ENCODE measurements at places on chromosomes 11 and 22.

- DNase-seq = no peak
Measured at GRCh38 chr22:29473001-29473400, 7.0 kb upstream of the NEFH start.

GRCh38 chr11:100095809-100096208, 591.3 kb upstream of the ARHGAP42 start:
- no peak for DNase-seq

- no peak for DNase-seq
Measured at GRCh38 chr11:11477695-11478420, 124.8 kb upstream of the CSNK2A3 start.

- DNase-seq = no peak
Measured at GRCh38 chr11:3879967-3880542, 24.6 kb downstream of the STIM1 start.

GRCh38 chr11:128660947-128661346, 32.9 kb upstream of the FLI1 start:
- DNase-seq = no peak

DNA sequence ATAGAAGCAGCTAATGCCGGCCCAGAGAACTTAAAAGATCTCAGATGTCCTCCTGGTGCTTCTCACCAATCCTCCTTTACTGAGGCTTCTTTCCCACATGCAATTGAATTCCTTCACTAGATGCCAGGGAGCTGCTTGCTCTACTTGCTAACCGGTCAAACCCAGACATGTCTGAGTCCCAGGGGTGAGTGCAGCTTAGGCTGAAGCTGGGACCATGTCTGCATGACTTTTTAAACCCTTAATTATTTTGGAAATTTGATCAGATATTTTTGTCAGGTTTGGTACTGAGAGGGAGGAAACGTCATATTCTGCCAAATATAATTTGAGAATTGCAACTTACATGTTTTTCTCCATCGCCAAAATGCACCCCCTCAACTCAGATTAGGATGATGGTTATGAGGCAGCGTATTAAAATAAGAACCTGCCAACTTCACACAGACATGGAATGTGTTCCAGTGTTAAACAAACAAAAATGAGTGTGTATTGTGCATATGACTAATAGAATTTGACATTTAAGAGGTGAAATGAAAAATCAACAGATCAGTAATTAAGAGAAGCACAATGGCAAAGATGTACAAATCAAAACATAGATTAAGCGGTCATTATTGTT, 529.5 kb downstream of the ETS1 start:
- no peak for DNase-seq

GRCh38 chr11:115709297-115709696, 205.1 kb upstream of the CADM1 start:
- DNase-seq = no peak

GRCh38 chr11:12174477-12175143, 64.2 kb downstream of the MICAL2 start:
- DNase-seq = no peak

- DNase-seq = no peak
Measured at GRCh38 chr11:2306877-2307500, 5.2 kb downstream of the TSPAN32 start.

- no peak for DNase-seq
Measured at GRCh38 chr22:46620588-46621242, 529 bp downstream of the GRAMD4 start.

DNA sequence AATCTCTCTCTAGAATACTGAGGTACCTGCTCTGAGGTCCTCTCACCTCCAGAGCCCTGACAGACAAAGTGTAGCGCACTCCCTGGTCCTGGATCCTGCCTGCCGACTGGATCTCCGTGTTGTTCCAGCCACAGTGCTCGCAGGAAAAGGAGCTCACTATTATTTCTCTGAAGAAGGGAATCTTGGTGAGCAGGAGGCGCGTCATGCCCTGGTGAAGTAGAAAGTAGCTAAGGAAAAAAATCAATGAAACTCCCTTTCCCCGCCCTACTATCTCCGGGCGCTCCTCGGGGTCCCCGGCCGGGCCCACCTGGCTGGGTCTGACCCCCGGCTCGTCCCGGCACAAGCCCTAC, 412 bp downstream of the ZPR1 start:
- DNase-seq = no peak

DNA sequence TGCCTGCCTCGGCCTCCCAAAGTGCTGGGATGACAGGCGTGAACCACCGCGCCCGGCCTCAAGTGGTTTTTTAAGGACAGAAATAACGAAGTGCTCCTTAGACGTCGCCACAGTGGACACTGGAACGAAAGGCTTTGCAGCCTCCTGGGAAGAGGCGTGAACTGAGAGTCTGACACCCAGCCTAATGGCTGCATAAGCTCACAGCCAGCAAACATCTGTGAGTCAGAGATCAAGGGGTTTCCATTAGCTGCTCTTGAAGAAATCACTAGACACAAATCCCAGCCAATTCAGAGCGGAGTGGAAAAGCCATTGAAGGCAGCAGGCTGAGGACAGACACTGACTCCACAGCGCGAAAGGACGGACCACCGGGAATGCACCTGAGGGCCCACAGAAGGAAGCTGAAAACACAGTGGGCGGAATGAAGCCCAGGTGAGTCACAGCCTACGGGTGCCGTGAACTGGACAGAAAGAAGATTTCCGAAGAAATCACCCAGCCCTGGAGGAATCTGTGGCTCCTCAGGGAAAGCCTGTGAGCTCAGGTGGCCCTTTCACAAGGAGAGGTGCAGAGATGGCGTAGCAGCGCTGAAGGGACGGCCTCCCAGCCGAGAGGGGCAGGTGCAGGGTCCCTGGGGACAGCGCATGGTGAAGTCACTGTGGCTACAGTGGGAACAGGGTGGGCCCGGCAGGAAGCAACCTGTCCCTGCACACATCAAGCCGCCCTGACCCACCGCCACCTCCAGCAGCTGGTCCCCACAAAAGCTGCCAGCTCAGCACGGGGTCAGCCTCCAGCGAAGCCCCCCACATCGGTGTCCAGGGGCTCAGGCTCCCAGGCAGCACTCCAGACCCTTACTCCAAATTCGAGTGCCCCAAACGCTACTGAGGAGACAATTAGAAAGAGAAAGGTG, 11.6 kb downstream of the LMNTD2 start:
- no peak for DNase-seq

GRCh38 chr22:42688241-42689211, 32.1 kb downstream of the A4GALT start:
- no peak for DNase-seq

DNA sequence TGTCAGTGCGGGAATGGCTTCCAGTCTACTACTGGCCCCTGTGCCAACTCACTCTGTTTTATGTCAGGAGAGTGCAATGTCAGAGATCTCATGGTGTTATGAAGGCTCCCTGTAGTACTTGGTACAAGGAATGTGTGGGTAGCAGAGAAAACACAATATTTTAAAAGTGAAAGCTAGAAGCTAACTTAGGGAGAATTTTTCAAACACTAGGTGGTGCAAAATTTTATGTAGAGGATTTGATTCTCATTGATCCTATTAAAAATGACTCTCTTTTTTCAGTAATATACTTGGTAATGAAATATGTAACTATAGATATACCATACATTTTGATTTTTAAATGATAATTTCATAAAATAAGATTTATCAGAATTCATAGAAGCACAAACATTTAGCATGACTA, 134.7 kb downstream of the JRKL start:
- no peak for DNase-seq

DNA sequence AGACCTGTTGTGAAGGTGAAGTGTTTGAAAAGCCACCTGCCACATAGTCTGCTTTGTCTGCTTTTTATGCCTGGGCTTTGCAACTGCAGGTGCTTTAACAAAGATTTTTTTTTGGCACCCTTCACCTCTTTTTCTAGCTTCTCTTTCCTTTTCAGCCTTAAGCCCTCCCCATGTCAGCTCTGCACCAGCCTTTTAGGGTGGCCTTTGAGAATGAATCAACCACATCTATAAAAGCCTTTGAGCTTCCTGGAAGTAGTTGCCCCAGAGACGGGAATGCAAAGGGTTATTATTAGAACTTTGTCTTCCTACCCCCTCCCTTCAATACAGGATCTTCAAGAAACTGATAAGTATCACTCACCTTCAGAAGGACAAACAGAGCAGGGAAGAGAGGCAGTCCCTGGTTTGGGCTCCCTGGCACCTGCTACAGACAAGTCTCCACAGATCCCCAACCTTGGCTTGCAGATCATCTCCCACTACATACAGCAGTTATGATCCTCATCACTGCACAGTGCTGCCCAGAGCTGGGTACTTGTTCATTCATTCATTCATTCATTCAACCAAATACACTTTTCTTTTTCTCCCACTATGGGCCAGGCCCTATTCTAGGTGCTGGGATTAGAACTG, 8.0 kb downstream of the PVALB start:
- no peak for DNase-seq

- DNase-seq = no peak
Measured at GRCh38 chr11:46554213-46555147, 39.3 kb downstream of the AMBRA1 start.

DNA sequence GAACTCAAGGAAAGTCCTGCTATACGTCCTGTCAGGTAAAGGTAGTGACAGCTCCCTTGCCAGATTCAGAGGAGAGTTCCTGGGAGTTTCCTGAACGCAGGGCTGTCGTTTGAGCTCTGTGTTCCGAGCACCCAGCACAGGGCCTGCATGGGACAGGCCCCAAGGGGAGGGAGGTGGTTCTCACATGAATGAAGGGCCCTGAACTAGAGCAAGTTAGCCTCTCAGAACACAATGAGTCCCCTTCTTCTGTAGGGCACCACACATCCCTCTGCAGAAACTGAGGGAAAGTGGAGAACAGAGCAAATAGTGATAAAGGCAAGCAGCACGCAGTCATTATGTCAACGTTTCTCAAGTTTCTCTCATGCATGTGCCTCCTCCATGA, 35.3 kb downstream of the NEU3 start:
- no peak for DNase-seq

GRCh38 chr11:22491555-22492225, 133.9 kb downstream of the FANCF start:
- no peak for DNase-seq

DNA sequence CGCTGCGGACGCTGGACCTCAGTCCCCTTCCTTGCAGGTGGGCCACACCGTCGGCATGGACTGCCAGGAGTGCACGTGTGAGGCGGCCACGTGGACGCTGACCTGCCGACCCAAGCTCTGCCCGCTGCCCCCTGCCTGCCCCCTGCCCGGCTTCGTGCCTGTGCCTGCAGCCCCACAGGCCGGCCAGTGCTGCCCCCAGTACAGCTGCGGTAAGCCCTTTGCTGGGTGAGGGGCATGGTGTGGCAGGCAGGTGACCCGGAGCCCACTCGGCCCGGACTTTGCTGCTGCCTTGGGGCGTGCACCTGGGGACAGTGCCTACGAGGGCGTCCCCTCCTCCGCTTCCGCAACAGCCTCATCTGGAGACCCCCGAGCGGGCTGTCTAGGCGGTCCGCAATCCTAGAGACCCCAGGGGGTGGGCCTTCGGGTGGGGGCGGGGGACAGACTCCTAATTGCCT, 25.4 kb upstream of the MUC5B start:
- no peak for DNase-seq

DNA sequence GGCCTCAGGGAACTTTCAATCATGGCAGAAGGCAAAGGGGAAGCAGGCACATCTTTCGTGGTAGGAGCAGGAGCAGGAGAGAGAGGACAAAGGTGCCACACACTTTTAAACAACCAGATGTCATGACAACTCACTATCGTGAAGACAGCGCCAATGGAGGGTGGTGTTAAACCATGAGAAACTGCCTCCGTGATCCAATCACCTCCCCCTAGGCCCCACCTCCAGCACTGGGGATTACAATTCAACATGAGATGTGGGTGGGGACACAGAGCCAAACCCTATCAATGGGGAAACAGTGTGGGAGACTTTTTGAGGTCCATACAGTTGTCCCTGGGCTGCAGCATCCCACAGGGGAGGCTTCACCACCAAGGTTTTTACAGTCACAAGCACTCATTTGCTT, 41.9 kb upstream of the CFAP300 start:
- no peak for DNase-seq

DNA sequence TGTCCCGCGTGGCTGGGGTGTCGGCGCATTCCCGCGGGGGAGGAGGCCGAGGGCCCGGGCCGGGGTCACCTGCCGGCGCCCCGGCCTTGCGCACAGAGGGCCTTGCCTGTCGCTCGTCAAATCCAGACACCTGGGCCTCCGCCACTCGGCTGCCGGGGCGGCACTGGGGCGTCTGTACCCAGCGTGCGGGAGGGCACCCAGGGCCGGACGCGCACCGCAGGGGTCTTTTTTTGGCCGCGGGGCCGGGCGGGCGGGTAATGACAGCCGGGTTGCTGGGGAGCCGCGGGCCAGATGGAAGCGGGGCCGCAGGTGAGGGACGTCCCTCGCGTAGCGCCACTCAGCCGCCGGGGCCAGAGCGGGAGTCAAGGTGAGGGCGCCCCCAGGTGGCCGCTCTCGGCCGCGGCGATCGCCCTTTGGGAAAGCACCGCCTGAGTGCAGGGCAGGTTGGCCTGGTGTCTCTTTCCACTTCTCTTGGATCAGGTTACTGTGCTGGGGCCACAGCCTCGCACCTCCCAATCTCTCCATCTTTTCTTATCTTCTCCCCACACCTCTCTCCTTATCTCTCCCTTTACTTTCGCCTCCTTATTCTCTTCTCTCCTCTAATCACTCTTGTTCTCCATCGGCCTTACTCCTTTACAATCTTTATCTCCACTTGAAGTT, 3.5 kb downstream of the PHLDB1 start:
- DNase-seq = peak; percentile 44

GRCh38 chr11:131074573-131074972, 158.3 kb upstream of the SNX19 start:
- no peak for DNase-seq

DNA sequence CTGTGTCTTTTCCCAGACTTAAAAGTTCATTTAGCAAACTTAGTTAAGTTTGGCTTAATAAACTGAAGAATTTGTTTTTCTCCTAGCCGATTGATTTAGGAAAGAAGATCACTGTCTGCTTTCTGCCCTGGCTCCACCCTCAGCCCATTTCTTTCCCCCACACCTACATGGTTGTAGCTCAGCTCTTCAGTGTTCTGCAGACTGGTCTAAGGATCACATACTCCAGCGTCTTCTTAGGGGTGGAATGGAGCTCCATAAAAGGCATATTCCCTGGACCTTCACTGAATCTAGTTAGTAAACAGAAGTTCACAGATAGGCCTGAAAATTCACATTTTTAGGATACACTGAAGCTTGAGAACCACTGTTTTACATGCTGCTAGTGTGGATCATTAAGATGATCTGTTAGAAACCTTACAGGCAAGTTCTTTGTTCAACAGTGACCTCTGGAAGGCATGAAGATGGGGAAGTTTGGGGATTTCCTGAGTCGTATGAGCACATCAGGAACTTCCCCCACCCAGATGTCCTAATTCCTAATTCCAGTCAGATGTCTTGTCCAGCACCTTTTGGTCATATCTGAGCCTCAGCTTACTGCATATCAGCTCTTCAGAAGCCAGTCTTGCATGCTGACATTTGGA, 16.8 kb downstream of the PIWIL4 start:
- DNase-seq = no peak

GRCh38 chr11:39239553-39239952, 2219.9 kb downstream of the LRRC4C start:
- DNase-seq = no peak

DNA sequence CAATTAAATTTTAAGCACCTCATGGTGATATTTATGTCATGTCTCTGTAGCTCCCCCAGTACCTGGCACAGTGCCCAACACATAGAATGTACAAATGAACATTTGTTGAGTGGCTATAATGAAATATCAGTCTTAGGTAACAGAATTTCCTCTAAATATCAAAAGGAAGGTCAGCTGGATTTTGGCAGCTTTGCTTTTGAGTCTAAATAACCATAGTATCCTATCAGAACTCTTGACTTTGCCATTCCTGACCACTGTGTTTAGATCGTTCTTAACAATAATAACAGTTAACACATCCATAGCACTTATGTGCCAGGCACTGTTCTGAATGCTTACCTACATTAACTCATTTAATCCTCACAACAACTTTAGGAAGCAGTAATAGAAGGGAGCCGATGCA, 26.6 kb downstream of the TMEM123 start:
- no peak for DNase-seq

- peak; percentile 67 for DNase-seq
Measured at GRCh38 chr22:41799486-41800347, 762 bp upstream of the CCDC134 start.

Measured in C1 segment of cervical spinal cord (tissue), 14 donors.